ENCODE measurements at places on chromosomes 5 and 9. TPM values are rescaled to one million over a fixed set of nuclear protein-coding genes. Genes with fewer than 3 reads are reported as not detected.

- DNase-seq: no peak
Observed at GRCh38 chr5:14174230-14174636, 31.1 kb downstream of the TRIO start.

GRCh38 chr5:53399926-53400697 lies 80.3 kb upstream of the FST start:
- DNase-seq: no peak

DNA sequence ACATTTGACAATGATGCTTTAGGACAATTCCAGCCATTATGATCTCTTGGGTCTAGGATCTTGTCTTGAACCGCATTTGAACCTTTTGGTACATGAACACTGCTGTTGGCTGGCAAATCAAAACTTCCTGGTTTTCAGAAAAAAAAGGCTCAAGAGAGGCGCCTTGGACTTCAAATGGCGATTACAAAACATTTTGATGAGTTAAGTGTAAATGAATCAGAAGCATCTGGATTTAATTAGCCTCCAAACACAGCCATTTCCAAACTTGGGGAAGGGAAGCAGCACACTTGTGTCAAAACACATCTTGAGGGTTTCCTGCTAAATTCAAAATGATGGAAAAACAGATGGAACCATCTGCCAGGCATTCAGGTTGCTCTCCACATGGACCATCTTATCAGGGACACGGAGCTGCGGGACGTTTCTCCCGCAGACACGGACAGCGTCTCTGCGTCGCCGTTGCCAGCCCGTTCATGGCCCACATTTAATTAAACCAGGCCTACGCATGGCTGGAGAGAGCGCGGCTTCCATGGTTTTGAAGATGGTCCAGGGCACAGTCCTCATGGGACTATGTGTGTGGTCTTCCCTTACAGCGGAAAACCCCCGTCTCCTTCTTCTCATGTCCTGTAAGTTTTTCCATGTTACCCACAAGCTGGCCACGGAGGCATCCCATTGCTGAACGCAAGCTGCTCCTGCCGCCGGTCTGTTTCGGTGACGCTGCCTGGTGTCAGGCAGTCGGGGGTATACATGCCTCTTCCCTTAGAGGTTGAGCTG lies 55.8 kb upstream of the PTCH1 start:
- no peak for DNase-seq

- no peak for DNase-seq
Observed at GRCh38 chr5:169242175-169242848, 58.6 kb downstream of the SLIT3 start.

Gene CA9
- 0.38 TPM for total RNA-seq

Gene TERT
- total RNA-seq: 13.1 TPM

Gene DBN1
- total RNA-seq: 20.8 TPM

Gene NOTCH1
- 71.4 TPM for total RNA-seq
